Glomerular endothelial cell (primary cell): ENCODE measurements at places on chromosomes 2 and 18.

GRCh38 chr2:39492095-39492590 lies 55.1 kb upstream of the MAP4K3 start:
- no peak for DNase-seq

- no peak for DNase-seq
Observed at GRCh38 chr2:65045651-65046050, 10.6 kb upstream of the CEP68 start.

GRCh38 chr2:95061601-95062183 lies 36.2 kb downstream of the MAL start:
- no peak for DNase-seq

DNA sequence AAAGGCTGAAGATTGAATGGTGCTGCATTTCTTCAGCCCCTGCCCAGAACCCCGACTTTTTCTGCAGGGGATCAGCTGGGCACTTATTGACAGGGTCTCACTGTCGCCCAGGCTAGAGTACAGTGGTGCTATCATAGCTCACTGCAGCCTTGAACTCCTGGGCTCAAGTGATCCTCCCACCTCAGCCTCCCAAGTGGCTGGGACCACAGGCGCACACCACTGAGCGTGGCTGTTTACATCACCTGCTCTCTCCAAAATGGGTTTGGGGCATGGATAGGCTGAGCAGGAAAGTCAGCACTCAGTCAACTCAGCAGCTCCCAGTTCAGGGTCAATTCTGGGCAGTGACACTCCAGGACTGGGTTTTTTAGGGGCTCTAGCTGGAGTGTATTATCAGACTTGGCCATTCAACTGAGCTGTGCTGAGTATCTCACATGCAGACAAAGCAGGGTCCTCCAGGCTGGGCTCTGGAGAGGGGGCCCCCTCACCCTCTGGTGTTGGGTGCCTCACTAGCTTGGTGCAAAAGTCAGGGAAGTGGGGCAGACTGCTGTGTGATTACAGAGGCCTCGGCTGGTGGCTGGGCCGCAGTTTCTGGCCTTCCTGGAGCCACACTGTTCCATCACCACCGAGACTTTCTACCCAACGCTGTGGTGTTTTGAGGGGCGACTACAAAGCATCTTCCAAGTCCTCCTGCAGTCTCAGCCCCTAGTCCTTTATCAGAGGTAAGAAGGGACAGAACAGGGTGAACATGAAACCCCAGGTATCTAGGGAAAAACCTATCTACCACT lies 4.5 kb downstream of the ABHD1 start:
- no peak for DNase-seq

DNA sequence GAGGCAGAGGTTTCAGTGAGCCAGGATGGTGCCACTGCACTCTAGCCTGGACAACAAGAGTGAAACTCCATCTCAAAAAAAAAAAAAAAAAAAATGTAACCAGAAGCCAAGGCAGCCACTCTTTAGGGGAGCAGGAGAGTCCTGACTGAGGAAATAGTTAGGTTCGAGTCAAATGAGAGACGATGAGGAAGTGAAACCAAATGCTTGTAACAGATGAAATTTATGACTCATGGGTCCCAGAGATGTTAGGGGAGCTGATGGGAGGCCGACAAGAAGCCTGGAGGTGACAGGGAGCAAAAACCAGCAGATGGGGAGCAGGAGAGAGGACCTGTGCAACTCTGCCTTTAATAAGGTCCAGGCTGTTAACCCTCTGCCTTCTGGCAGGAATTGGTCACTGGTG lies 756.1 kb upstream of the DDX18 start:
- no peak for DNase-seq

DNA sequence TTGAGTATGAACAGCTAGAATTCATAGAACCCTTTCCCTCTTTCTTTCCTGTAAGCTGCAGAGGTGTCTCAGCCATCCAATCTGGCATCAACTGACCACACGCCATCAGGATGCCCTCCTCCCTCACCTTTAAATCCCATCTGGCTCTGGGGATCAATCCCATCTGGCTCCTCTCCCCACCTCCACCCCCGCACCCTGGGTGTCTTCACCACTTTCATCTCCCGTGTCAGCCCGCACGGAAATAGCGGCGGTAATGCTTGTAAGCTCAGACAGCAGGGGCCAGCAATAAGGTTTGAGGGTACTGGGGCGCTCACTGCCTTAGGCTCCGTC lies 508 bp upstream of the TUBA4B start:
- no peak for DNase-seq

- peak; percentile 78 for DNase-seq
Observed at GRCh38 chr18:73563901-73564472, 583.6 kb downstream of the FBXO15 start.

GRCh38 chr2:241905716-241906377 lies 36.3 kb downstream of the RTP5 start:
- DNase-seq: no peak

DNA sequence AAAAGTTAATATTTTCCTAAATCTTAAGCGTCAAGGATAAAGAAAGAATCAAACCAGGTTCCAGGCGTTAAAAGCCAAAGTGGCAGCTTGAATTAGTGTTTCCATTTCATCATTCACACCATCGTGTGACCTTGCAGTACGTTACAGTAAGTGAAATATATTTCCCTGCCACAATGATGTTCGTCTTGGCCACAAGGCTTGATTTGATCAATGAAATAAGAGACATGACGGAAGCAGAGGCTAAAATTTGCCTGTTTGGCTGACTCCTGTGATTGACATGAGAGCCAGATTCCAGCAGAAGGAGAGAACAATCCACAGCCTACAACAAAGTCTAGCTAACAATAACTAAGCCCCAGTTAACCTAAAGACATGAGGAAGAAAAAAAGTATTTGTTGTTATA lies 62.0 kb downstream of the ASXL2 start:
- no peak for DNase-seq

DNA sequence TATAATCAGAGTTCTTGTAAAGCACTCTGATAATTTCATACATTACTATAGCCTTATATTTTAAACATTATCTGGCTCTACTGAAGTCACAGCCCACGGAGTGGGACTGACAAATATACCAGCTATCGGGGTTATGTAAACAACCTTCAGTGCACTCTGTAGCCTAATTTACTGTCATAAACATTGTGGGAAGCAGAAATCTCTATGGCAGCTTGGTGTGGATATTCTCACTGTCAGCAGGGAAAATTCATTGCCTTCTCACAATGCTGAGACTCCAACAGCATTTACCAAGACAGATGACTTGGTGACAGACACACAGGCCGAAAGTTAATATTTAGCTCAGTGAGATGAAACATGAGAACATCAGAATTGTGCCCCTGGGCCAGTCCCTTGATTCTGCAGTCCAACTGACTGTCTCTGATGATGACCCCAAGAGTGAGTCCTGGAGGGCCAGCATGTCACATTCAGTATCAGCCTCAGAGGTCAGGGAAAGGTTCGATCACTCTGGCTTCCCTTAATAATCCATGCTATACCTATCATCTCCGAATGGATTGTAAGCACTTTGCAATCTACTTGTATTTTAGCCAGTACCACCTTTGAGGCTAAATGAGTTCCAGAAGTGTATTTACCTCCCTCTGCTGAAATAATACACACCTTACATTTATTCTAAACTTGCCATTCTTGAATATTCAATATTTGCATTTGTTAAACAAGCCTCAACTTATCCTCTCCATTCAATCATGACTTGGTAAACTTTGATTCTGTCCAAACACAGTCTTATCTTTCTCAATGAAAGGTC lies 146.2 kb upstream of the OSR1 start:
- no peak for DNase-seq

DNA sequence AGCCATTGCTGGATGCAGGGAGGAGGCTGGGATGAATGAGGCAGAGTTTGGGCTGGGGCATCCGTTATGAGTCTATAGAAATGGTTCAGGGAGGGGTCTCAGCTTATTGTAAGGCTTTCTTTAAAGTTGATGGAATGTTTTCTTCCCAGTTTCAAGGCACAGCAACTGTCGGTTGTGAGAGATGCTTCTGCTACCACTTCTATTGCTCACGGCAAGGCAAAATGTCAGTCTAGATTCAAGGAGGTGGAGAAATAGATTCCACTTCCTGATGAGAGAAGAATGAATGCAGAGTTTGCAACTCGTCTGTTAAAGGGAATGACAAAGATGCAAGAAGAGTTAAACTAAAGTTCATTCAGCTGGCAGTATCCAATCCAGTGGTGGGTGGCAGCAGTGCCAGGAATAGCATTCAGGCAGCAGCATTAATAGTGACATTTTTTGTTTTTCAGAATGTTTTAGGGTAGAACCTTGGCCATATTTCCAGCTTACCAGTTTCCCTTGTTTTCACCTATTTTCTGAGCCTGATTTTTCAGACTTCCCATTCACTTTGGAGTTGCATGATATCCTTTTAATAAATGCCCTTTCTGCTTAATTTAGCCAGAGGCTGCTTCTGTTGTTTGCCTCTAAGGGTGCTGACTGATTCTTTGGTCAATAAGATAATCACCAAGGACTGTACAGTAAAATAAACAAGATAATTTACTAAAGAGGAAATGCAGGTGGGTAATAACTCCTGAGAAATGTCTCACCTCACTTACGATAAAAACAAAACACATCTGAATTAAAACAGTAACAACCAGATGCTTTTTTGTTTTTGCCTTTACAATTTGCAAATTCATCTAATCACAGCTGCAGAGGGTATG lies 138.4 kb downstream of the RPIA start:
- no peak for DNase-seq
